ENCODE measurements at places on chromosomes 7 and 10.

- DNase-seq = no peak
These were observed 15.9 kb downstream of the GUSB start for GRCh38 chr7:65966146-65966545.

DNA sequence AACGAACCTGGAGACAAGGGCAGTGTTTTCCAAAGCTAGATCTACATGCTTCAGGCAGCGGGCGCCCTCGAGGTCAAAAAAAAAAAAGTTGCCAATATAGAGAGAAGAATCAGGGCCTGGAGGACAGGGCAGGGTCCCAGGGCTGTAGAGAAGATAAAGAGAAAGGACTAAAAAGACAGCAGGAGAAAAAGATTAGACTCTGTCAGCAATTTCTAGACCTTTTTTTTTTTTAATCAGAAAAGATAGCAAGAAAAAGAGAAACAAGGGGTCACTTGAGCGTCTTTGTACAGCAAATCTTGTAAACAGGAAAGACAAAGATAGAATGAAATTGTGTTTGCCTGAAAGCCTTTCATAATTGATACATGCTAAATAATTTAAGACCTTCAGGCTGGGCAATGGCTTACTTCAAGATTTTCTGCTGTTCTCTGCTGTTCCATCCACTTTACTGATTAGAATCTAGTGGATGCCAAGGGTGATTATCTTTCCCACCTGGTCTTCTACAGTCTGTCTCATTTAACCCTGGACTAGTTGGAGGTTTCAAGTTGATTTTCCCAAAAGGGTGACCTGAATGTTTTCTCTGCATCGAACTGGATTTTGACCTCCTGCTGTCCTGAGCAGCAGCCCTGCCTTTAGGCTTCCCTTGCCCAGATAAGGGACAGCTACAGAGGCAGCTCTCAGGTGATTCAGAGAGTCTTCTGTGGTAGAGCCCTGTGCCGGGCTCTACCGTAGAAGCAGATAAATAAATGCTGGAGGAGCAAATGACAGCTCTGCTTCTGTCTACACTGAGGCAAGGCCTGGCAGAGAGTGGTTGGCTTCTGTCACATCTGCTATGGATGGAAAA lies 5.1 kb downstream of the LMOD2 start:
- DNase-seq = no peak

- DNase-seq = no peak
These were observed 174.9 kb upstream of the HPS1 start for GRCh38 chr10:98621630-98622029.

DNA sequence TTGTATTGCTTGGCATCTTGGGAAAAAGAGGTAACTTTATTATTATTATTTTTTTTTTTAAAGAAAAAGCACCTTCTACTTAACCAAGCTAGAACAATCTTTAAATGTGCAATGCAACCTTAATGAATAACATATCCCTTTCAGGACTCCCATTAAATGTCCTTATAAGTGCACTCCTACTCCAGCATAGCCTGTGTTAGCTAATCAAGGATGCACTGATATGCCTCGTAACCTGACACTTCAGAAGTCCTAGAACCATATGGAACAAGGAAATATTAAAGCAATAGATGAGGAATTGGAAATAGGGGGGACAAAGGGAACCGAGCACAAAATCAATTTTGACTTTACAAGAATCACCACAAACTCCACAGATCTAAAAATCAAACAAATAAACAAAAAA lies 522.4 kb downstream of the PARD3 start:
- no peak for DNase-seq

GRCh38 chr7:70271617-70272081 lies 673.4 kb downstream of the AUTS2 start:
- DNase-seq = no peak

DNA sequence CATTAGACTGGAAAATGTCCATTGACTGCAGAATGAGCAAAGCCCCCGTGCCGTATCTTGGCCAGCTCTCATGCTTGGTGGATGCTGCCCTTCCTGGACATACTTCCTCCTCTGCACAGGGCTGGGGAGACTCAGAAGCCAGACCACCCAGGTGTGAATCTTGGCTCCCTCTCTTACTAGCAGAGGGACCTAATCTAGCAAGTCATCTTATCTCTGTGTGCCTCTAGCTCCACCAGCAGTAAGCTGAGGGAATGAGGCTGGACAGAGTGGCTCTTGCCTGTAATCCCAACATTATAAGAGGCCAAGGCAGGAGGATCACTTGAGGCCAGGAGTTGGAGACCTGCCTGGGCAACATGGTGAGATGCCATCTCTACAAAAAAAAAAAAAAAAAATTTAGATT lies 173.8 kb upstream of the GHITM start:
- DNase-seq = no peak

GRCh38 chr7:130421684-130422083 lies 19.1 kb downstream of the CEP41 start:
- no peak for DNase-seq

DNA sequence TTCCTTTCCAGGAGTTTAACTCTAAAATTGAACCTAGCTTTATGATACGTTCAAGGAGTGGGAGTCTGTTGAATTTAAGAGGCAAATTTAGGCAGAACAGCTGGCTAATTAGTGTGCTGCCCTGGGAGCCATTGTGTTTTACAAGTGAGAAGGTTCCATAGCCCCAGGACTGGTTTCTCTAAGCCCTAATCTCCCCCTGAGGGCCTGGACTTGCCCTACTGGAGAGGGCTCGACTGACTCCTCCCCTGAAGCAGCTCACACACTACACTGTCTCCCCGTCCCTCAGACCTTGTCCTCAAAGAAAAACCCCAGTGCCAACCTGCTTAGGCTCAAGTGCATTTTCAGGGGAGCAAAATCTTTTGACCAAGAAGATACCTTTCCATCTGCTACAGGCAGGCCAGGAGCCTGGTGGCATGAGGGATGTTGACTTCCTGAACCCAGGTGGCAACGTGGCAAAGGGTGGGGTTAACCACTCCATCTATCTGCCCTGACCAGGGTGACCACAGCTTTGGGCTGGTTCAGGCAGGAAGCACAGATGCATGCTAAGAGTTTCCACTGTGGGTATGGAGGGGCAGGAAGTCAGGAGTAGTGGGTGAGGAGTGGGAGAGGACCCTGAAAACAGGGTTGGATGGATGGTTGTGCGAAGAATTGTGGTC lies 68.9 kb upstream of the CARD11 start:
- no peak for DNase-seq

DNA sequence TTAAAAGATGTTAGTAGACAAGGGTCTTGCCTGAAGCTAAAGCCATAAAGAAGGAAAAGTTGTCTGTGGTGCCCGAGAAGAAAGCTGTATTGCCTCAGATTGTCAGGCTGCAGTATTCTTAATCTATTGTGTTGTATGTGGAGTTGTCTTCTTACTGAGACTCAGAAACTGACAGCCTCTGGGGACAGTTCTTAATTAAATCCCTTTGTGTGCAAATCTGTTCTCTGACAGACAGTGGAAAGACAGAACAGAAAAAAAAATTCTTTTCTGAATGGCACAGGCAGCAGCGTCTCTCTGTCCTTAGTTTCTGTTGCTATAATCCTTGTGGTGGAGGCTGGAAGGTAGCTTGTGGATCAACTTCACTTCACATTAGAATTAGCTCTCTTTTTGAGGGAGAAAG lies 16.8 kb downstream of the VWC2 start:
- DNase-seq = no peak

DNA sequence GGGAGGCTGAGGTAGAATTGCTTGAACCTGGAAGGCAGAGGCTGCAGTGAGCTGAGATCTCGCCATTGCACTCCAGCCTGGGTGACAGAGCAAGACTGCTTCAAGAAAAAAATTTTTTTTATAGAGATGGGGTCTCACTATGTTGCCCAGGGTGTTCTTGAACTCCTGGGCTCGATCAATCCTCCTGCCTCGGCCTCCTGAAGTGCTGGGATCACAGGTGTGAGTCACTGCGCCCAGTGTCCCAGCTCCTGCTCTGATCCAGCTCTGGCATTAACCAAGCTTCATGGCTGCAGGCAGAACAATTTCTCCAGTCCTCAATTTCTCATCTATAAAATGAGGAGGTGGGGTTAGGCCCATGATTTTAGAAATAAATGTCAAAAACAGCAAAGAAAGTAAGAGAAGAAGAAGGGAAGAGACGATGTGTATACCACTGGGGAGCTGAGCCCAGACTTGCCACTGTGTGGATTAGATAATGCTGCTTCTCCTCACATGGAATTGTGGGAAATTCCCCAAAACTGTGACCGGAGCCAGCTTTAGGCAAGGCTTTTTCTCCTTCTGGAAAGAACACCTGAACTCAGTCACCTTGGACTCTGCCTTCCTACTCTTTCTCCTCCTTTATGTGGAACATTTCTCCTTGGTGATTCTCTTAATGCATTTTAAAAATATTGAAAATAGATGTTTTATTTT lies 25.5 kb downstream of the IL15RA start:
- no peak for DNase-seq

GRCh38 chr7:29309041-29309854 lies 114.7 kb downstream of the CHN2 start:
- DNase-seq = no peak

GRCh38 chr7:158648787-158649186 lies 55.8 kb downstream of the NCAPG2 start:
- no peak for DNase-seq

- DNase-seq = no peak
These were observed 55.5 kb upstream of the ODAD2 start for GRCh38 chr10:28054228-28054860.

GRCh38 chr7:11750191-11750590 lies 81.8 kb downstream of the THSD7A start:
- no peak for DNase-seq

- no peak for DNase-seq
These were observed 13.7 kb downstream of the HTRA1 start for GRCh38 chr10:122475100-122475499.

GRCh38 chr7:29328045-29328444 lies 133.5 kb downstream of the CHN2 start:
- DNase-seq = no peak

DNA sequence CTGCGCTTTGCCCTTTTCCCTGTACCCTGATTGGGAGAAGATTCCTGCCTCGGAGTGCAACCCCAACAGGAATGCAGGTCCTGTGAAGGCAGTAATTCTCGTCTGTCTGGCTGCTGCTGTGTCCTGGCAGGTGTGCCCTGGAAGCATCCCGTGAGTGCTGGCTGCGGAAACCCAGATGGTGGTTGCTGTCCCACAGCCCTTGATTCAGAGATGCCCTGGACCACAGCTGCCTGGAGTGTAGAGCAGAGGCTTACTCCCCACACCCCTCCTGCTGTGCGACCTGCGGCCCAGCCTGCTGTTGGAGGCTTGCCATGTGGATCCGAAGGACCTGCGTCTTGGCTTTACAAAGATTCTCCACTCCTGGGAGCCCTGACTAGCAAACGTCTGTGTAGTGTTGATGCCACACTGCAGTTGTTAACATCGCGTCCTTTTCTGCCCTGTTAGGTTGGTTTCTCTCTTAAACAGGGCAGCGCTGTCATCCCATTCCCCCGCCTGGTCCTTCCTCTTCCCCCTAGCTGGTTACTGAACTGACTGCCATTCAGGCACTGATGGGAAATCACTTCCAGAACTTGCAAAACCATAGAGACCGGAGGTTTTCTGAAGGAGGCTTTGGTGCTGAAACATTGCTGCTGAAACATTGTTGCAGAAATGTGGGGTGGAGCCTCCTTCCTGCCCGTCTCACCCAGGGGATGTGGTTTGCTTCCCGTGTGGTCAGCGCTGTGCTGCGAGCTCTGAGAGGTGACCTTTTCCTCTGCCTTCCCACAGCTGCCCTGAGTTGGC lies 53.3 kb downstream of the DNAJB6 start:
- DNase-seq = no peak

- no peak for DNase-seq
These were observed 14.6 kb upstream of the PPP2R2D start for GRCh38 chr10:131886237-131886636.

DNA sequence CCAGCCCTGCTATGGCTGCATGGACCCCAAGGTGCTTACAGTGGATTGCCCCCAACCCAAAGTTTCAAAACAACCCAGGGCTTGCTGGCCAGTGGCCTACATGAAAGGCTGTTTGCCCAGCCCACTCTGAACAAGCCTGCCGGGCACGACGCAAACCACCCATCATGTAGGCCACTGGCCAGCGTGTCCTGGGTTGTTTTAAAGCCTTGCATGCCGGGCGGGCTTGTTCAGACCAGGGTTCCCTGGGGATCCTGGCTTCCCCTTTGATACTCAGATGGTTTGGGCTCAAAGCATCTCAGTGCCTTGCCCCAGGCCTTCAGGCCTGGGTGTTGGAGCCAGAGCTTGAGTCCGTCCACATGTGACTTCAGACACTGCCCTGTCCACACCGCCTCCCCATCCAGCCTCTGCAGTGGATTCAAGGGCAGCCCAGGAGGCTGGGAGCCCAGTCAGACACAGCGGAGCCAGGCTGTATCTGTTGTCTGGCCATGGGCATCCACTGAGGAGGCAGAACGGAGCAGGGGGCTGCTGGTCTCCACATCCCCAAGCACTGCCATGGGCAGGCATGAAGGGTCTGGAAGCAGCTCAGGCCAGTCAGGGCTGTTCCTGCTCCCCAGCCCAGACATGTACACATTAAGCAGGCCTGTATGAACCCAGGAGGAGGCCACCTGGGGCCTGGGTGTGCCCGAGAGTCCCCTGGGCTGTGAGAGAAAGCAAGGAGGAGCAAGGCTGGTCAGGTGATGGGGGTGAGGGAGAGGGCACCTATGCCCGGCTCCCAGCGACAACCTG lies 4.0 kb upstream of the ADIRF start:
- DNase-seq = no peak

GRCh38 chr7:22052674-22053365 lies 107.1 kb upstream of the CDCA7L start:
- DNase-seq = no peak

GRCh38 chr7:134946260-134946659 lies 40.0 kb upstream of the AGBL3 start:
- no peak for DNase-seq

GRCh38 chr7:5320391-5320790 lies 37.6 kb downstream of the SLC29A4 start:
- DNase-seq = no peak

DNA sequence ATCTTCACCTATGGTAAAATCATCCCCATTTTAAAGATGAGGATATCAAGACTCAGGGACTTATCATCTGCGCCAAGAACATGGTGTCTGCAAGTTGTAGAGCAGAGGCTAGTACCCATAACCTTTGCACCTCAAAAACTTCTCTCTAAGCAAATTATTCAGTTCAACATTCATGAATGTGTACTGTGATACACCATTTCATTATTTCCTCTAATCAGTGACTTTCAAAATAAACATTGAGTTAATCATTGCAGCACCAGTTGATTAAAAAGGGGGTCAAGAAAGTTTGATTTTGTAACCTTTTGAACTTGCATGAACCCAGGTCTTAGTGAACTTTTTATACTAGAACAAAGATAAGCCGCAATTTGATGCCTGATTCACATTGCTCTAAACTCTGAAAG lies 47.6 kb upstream of the CYP2C8 start:
- DNase-seq = no peak

- DNase-seq = no peak
These were observed 41.8 kb upstream of the PPIF start for GRCh38 chr10:79305515-79305914.

DNA sequence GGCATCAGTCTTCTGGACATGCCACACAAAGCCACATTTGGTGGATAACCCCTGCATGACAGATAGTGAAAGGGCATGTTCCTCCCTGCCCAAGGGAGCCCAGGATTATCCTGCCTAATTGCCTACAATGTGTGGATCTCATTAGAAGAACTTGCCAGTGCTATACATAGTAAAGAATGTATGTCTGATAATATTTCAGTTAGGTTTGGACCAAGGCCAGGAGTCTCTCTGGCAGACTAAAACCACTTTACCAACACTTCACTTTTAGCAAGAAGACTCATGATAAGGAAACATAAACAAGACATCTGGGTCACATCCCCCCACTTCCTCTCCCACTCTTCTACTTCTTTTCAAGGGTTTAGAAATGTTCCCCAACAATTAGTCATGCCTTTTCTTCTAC lies 196.7 kb downstream of the MTERF1 start:
- DNase-seq = no peak
